PC-9 (cell line): ENCODE measurements at places on chromosomes 1 and 21. TPM values are rescaled to one million over a fixed set of nuclear protein-coding genes. Genes with fewer than 3 reads are reported as not detected.
A peak's percentile ranks its signal among the peaks of the same experiment; 100 is the strongest.

- peaks cover 17% of the 10 kb centered on the region; the same call in 1 of the 2 replicates for H3K4me1 ChIP-seq
- H3K27ac ChIP-seq = no peak overlapping the region
- H3K27me3 ChIP-seq = no peaks in the 10 kb centered on the region
- H3K36me3 ChIP-seq = no peaks in the 10 kb centered on the region
Observed at GRCh38 chr1:67668660-67669059, 16.3 kb upstream of the GADD45A start.

The PDE9A gene
- total RNA-seq = 8.4 and 9.4 TPM in 2 replicates

GRCh38 chr1:216587715-216588114 lies 135.5 kb downstream of the ESRRG start:
- H3K27ac ChIP-seq = no peak overlapping the region
- no peak overlapping the region for H3K4me3 ChIP-seq
- no peaks in the 10 kb centered on the region for H3K27me3 ChIP-seq
- H3K4me1 ChIP-seq = no peaks in the 10 kb centered on the region
- H3K36me3 ChIP-seq = no peaks in the 10 kb centered on the region

DNA sequence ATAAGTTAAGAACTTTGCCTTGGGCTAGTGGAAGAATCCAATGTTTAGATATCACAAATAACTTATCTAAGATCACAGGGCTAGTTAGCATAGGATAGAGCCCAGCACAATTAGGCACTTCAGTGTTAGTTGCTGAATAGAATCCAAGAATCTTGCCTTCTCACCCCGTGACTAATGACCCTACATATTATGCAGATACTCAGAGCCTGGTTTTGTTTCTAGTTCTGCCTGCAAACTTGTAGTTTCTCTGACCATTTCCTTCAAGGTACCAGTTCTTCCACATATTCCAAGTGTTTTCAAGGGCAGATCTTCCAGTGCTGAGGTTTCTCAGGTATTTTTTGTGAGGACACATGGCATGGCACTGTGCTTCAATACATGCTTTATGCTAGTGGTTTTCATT lies 239.3 kb downstream of the KCNK2 start:
- no peaks in the 10 kb centered on the region for H3K27me3 ChIP-seq
- H3K4me3 ChIP-seq = no peak overlapping the region
- no peaks in the 10 kb centered on the region for H3K36me3 ChIP-seq
- no peak overlapping the region for H3K27ac ChIP-seq
- DNase-seq = no peak
- no peaks in the 10 kb centered on the region for H3K4me1 ChIP-seq

DNA sequence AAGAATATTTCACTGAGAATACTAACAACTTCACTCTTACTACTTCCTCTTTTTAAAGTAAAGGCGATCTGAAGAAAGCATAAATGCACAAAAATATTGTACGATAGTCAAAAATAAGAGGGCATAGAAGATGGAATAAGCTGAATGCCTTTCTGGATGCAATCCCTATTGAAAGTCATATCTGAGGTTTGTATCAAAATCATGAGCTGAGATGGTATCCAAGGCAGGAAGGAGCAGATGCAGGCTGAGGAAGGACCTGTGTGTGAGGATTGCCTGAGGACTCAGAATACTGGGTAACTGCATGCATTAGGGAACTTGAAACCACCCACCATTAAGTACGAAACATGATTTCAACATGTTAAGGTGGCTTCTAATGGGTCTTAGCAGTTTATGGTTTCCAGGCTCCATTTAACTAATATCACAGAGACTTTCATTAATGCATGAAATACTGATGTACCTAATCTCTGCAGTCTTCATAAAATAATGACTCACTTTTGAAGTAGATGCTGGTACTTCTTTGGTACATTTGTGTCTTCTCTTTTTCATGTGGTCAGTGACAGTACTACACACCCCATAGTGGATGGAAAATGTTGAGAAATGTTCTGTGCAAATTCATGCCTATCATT lies 29.6 kb upstream of the RGS1 start:
- no peak overlapping the region for H3K27ac ChIP-seq
- no peaks in the 10 kb centered on the region for H3K27me3 ChIP-seq
- H3K36me3 ChIP-seq = no peaks in the 10 kb centered on the region
- H3K4me3 ChIP-seq = no peak overlapping the region

The LCE1C gene
- not detected in 2 replicates for total RNA-seq

DNA sequence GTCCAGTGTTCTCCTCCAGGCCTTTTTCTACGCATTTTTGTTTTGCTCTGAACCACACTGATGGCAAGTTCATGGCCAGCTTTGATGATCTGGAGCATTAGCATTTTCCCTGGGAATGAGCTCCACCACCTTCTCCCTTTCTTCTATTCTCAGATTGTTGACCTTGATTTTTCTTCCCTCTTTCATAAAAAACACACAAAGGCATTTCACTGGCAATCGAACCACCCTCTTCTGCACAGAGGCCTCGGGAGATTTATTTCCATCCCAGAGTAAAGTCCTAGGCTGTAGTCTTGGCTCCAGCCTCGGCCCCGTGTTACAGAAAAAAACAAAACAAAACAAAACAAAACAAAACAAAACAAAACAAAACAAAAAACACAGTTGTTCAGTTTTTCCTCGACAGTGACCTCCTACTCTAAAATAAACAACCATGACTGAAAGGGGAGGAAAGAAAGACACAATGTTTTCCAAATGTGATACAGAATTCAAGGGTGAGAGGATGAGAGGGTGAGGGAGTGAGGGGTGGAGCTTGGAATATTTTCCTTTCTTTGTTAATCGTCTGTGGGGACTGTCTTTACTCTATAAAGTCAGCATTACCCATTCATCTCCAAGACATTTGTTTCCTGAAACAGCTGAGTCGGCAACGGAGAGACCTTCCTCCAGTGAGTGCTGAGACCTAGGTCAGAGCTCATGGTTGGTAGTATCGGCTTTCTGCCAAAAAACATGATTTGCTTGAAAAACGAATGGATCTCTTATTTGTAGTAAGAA lies 29.8 kb upstream of the RNF186 start:
- no peaks in the 10 kb centered on the region for H3K4me1 ChIP-seq
- no peak overlapping the region for H3K4me3 ChIP-seq
- H3K36me3 ChIP-seq = no peaks in the 10 kb centered on the region
- no peaks in the 10 kb centered on the region for H3K27me3 ChIP-seq

GRCh38 chr1:33378976-33379375 lies 51.9 kb downstream of the PHC2 start:
- peaks cover 33% of the 10 kb centered on the region for H3K4me1 ChIP-seq
- no peak overlapping the region for H3K27ac ChIP-seq
- H3K36me3 ChIP-seq = no peaks in the 10 kb centered on the region
- no peaks in the 10 kb centered on the region for H3K27me3 ChIP-seq

DNA sequence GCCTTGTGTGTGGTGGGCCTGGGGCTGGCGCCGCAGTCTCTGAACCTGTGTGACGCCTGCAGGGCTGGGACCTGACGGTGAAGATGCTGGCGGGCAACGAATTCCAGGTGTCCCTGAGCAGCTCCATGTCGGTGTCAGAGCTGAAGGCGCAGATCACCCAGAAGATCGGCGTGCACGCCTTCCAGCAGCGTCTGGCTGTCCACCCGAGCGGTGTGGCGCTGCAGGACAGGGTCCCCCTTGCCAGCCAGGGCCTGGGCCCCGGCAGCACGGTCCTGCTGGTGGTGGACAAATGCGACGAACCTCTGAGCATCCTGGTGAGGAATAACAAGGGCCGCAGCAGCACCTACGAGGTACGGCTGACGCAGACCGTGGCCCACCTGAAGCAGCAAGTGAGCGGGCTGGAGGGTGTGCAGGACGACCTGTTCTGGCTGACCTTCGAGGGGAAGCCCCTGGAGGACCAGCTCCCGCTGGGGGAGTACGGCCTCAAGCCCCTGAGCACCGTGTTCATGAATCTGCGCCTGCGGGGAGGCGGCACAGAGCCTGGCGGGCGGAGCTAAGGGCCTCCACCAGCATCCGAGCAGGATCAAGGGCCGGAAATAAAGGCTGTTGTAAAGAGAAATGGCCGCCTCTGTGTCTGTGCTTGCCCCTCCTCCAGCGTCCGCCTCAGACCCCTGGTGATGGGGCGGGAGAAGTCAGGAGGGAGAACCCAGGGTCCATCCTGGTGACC lies 788 bp downstream of the ISG15 start:
- peak overlapping the region; percentile 65 for H3K4me3 ChIP-seq
- no peaks in the 10 kb centered on the region for H3K27me3 ChIP-seq
- peaks cover 12% of the 10 kb centered on the region for H3K4me1 ChIP-seq

DNA sequence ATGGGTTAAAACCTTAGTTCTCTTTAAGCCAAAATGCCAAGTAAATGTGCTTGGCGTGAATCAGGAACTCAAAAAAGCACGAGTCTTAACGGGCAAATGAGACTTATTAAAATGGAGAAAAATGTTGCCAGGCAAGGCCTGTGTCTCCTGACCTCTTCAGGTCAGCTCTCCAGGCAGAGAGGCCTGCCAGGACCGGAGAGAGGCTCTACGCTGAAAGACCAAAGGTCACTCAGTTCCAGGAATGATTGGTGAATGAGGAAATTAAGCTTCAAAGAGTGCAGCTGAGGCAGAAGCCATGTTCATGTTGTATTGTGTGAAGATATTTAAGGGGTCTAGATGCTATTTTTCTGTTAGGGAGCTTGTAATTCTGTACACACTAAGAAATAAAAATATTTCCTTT lies 66.6 kb downstream of the SPAG17 start:
- no peaks in the 10 kb centered on the region for H3K36me3 ChIP-seq
- H3K27ac ChIP-seq = no peak overlapping the region
- peaks cover 20% of the 10 kb centered on the region for H3K4me1 ChIP-seq
- no peak for DNase-seq
- H3K27me3 ChIP-seq = no peaks in the 10 kb centered on the region

DNA sequence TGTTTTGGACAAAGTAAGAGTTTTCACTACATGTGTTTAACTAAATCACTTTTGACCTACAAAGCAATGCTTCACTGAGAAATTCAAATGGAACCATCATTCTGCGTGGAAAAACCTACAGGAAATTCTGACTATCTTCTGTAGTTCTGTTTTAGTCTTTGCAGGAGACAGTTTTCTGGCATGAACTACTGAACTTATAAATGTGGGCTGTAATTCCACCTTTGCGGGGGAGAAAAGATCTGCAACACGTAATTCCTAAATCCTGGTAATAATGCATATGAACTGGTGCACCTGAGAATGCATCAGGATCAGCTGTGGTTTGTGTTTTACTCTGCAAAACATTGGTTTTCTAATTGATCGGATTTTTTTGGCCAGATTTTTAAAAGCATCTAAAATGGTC lies 106.0 kb downstream of the VPS13D start:
- no peaks in the 10 kb centered on the region for H3K27me3 ChIP-seq
- no peak overlapping the region for H3K4me3 ChIP-seq

The LCE2A gene
- not detected in 2 replicates for total RNA-seq

The ESRRG gene
- total RNA-seq = not detected in 2 replicates

DNA sequence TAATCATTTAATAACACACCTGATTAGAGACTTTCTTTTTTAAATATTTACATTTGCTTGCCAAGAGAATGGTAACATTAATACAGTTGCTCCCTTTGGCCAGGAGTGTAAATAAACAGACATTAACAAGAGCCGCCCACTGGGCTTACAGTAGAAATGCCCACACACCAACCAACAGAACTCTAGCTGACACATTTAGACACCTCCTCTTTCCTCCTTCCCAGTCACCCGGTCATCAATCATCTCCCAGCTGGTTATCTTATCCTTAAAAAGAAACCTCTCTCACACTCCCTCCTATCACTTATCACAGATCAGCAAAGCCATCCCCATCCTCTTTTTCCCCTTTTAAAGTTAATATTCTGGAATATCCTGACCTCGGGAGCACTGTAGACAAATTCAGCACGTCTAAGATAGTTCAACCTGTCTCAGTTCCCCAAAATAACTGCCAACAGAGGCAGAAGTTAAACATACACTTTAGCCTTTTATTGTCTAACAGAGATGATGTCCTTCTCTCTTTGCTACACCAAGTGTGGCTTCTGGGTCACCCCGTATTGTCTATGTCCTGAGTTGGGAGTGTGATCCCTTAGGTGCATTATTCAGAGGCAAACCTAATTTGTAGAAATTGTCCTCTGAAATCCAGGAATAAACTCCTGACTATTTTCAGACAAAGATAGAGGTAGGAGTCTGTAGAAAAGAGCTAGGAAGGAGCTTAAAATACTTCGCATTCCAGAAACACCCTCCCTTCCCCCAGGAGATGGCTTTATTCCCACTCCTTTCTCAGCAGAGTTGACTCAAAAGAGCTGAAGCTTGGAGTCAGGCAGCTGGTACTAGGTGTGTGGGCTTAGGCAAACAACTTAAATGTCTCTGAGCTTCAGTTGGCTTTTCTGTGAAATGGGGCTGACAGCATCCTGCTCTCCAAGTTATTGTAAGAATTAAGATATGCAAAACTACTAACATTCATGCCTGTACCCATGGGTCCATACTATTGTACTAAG lies 8.8 kb downstream of the MYCL start:
- H3K27me3 ChIP-seq = peaks cover 6% of the 10 kb centered on the region; the same call in 1 of the 2 replicates
- H3K27ac ChIP-seq = 0 out of 2 replicates have a peak overlapping the region, but pooled peaks have one; percentile 41
- peak; percentile 78 for DNase-seq
- H3K4me3 ChIP-seq = no peak overlapping the region

The USH2A gene
- not detected in 2 replicates for total RNA-seq

DNA sequence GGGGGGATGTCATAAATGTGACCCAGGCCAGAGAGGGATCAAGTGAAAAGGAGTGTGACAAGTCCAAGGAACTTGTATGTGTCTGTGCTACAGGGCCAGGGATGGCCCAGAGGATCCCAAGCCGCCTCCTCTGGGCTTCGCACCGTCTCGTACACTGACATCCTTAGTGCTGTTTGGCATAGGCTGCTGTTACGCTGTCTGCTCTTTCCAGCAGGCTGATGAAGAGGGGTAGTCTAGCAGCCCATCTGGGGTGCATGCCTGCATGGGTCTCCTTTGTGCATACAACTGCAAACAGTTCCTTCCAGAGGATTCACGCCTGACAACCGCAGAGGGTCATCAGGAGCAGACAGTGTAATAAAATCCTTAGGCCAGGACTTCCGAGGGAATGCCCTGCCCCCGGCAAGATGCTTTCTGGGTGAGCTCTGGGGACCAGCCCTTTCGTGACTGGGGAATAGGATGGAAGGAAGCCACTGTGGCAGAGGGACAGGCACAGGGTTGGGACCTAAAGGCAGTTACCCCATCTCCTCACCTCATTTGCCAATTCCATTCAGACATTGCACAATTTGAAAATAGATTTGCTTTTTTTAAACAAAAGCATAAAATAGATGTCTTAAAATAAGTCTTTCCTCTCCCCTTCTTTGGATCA lies 6.3 kb upstream of the GOLT1A start:
- H3K27ac ChIP-seq = no peak overlapping the region
- no peak for DNase-seq
- no peaks in the 10 kb centered on the region for H3K27me3 ChIP-seq
- peaks cover 24% of the 10 kb centered on the region; the same call in 1 of the 2 replicates for H3K36me3 ChIP-seq
